ENCODE measurements at places on chromosomes 2 and 18.

DNA sequence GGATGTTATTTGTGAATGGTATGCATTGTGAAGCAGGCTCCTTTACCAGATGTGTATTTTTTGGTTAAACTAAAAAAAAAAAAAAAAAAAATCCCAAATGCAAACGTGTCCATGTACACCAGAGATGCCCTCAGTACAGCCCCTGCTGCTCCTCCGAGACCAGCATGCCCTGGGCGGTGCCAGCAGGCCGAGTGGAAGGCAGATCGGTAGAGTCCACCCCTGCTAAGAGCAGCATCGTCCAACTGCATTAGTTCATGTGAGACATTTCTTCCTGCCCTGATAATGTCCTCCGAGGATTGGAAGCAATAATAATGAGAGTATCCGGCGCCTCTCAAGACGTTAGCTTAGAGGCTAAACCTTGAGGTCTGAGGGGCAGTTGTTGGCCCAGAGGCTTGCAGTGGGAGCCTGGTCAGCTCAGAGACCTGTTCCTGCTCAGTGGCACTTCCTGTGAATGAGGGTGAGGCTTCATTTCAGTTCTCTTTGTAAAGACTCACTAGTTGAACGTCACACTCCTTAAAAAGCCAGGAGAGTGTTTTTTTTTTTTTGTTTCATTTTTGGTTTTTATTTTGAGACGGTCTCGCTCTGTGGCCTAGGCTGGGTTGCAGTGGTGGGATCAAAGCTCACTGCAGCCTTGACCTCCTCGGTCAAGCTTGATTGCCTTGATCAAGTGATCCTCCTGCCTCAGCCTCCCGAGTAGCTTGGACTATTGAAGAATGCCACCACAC lies 5.6 kb downstream of the SLC66A3 start:
- no peak for DNase-seq

GRCh38 chr2:10345126-10345525 lies 42.4 kb downstream of the HPCAL1 start:
- no peak for DNase-seq

DNA sequence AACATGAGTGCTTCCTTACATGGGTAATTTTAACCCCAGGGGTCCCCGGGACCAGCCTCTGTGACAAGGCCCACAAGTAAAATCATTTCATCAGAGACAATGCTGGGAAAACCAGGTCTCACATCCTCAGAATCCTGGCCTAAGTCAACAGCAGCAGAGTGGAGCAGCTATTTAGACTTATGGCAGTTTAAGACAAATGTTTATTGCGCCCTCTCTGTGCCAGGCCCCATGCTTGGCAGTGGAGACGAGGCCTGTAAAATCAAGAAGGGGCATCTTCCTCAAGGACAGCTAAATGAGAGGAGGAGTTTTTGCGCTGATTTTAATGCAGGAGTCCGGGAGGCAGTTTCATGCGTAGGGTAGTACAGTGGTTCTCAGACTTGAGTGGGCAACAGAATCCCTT lies 56.0 kb upstream of the ACAA2 start:
- no peak for DNase-seq

DNA sequence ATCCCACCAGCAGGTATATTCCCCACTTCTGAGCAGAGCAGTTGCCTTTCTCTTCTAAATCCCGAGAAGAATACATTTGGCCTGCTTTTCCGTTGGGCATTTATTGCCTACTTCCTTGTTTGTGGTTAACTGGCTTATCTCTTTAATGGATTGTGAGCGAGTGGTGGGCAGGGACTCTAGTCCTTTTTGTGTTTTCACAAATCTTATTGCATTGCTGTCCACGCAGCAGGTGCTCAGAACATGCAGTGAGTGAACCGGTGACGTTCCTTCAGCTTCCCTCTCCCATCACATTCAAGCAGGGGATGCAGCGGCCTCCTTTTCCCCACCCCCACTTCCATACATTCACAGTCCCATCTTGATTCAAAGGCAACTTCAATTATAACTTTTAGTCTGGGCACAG lies 28.9 kb upstream of the GAREM2 start:
- no peak for DNase-seq

DNA sequence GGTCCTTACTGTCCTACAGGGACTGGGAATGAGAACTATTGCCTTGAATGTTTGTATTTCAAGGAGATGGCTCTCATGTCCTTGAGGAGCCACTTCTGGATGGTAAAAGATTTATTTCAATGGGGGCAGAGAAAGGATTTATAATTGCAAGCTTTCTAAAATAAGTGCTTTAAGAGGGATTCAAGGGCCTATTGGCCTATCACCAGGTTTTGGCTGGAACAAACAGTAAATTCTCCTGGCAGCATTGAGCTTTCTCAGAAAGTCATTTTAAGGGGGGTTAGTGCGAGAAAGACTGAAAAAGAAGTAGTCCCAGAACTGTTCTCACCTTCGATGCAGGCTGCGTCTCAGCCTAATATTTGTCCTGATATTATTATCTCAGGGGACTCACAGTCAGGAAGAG lies 29.8 kb downstream of the DPP10 start:
- no peak for DNase-seq

- no peak for DNase-seq
These were observed 101.3 kb downstream of the DYSF start for GRCh38 chr2:71554706-71555056.

- no peak for DNase-seq
These were observed 55.7 kb downstream of the RAB27B start for GRCh38 chr18:54883816-54884604.

- DNase-seq = no peak
These were observed 233.7 kb upstream of the SPOPL start for GRCh38 chr2:138267902-138268254.

- no peak for DNase-seq
These were observed 79.1 kb upstream of the PMAIP1 start for GRCh38 chr18:59820663-59821062.

DNA sequence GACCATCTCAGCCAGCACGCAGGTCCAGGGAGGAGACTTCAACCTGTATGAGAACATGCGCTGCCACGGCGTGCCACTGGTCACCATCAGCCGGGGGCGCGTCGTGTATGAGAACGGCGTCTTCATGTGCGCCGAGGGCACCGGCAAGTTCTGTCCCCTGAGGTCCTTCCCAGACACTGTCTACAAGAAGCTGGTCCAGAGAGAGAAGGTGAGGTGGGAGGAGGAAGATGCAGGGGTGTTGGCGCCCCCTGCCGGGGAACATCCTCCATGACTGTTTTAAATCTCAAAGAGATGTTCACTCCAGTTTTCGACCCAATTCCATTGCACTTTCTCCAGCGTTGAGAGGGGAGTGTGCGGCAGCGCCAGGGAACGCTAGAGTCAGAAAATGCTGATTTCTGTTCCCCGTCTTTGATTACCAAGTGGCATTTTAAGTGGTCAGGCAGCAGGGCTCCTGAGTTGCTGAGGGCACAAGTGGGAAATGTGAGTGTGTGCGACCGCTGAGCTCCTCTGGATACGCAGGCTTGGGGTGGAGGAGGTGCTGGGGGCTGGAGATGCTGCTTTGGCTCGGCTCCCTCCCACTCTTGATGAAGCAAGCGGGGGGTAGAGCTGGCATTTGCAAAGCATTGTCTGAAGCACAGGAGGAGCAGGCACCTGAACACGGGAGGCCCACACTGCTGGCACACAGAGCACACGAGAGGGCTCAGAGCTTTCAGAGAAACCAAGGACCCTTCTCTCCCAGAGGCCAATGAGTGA lies 27.7 kb upstream of the MAPRE3 start:
- DNase-seq = peak; percentile 36

- no peak for DNase-seq
These were observed 124.3 kb downstream of the TMEM18 start for GRCh38 chr2:552906-553305.

DNA sequence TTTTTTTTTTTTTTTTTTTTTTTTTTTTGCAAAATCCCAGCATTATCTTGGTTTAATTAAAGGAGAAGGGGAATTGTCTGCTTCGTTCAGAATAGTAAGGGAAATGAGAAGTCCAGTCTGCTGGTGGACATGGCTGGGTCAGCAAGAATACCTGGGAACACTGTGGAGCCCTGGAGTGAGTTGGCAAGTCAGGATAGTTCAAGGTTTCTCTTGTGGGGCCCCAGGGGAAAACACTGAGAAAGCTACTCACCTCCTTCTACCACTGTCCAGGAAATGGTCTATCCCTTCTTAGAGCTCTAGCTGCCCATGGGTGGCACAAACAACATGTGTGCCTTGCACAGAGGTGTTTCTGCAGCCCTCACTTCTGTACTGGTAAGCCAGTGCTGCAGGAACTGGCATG lies 169.1 kb upstream of the SIX2 start:
- no peak for DNase-seq

- no peak for DNase-seq
These were observed 95.8 kb downstream of the SPP2 start for GRCh38 chr2:234146087-234146826.

- DNase-seq = no peak
These were observed 585.9 kb downstream of the IRS1 start for GRCh38 chr2:226213717-226214116.

- no peak for DNase-seq
These were observed 114.2 kb downstream of the NBAS start for GRCh38 chr2:15446961-15447360.

DNA sequence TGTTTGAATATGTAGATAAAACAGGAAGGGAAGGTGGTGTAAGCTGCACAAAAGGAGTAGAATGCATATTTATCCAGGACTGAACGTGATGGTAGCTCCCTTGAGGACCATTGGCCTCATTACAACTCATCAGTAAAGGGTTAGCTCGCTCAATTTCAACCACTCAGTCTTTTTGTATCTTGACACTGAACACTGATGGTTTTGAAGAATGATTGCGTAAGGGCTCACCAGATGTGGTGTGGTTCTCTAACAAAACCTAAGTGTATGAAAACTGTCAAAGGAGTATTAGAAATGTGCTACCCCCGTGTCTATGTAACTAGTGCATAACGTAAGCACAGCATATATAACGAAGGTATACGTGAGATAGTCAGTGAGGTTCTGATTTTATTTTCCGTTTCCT lies 272.4 kb upstream of the THSD7B start:
- DNase-seq = no peak

DNA sequence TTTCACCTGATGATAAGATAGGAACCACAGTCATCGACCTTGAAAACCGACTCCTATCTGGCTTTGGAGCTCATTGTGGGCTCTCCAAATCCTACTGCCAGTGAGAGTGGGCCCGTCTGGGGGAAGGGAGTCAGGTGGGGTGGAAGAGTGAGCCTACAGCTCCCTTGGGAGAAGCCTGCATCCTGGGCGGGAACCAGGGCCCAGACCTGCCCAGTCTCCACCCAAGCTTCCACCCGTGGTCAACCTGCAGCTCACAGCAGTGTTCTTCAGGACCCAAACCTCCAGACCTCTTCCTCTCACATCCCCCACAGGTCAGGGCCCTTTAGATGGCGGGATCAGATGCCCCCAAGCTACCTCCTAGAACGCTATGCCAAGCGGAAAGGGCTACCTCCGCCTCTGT lies 40.2 kb downstream of the LMAN2L start:
- DNase-seq = no peak

DNA sequence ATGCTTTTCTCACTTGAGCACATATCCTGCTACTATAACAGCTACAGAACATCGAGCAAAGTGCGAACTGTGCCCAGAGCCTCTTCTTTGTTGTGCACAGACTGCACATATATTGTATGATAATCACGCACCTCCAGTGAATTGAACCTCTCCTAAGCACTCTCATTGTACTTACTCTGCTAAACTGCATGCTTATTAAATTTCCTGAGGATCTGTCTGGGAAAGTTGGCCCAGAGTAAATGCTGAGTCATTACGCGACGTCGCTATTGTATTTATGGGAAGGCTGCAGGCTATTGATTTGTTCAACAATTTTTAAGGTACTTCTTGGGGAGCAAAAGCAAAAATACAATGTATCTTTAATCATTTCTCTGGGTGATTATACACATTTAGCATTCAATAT lies 399.6 kb upstream of the DSEL start:
- no peak for DNase-seq

- DNase-seq = no peak
These were observed 2.1 kb upstream of the COL5A2 start for GRCh38 chr2:189181706-189182105.

DNA sequence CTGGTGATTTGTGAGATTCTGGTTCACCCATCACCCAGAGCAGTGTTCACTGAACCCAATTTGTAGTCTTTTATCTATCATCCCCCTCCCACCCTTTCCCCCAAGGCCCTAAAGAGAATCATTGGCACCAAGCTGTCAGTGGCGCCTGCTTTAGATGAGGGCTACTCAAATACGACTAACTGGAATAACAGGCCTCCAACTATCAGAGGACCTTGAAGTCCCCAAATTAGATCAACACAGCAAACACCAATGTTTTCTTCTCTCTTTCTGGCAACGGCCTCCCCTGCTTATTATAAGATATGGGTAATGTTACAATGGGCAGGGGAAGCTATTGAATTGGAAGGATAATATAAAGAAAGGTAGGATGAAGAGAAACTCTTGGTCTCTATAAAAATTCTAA lies 232.3 kb downstream of the SCG2 start:
- DNase-seq = no peak

GRCh38 chr18:63570721-63571120 lies 16.4 kb upstream of the SERPINB13 start:
- no peak for DNase-seq

DNA sequence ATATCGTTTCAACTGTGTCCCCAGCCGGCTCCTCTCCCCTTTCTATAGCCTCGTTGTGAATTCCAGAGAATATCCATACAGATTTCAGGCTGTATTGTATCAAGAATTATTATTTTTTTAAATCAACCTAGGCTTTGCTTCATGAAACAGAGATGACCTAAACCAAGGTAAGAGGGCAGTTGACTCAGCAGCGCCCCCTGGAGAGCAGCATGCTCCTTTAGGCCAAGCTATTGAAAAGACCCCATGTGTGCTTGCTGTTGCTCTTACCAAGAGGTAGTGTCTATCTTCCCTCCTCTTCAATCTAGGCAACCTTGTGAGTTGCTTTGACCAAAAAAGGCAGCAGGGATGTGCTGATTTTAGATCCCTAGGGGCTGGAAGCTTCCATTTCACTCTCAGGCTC lies 426.7 kb upstream of the SMIM21 start:
- no peak for DNase-seq

GRCh38 chr2:176129813-176130146 lies 275 bp downstream of the HOXD8 start:
- DNase-seq = no peak

GRCh38 chr2:128779301-128780095 lies 460.8 kb upstream of the HS6ST1 start:
- no peak for DNase-seq

All from stimulated activated CD8-positive, alpha-beta memory T cell treated with anti-CD3 and anti-CD28 coated beads, Interleukin-4, amount 100 ng/mL, for 1 hour (primary cell).